Muscle of back (tissue), 13 donors: ENCODE measurements at places on chromosomes 2 and 18. TPM values are rescaled to one million over a fixed set of nuclear protein-coding genes. Genes with fewer than 3 reads are reported as not detected.

Gene SERPINB3
- polyA plus RNA-seq, result not detected

Gene FZD7
- polyA plus RNA-seq, result 22.6 TPM

Gene ANKRD30B
- polyA plus RNA-seq, result not detected

Gene PELI1
- polyA plus RNA-seq, result 16.2 TPM

DNA sequence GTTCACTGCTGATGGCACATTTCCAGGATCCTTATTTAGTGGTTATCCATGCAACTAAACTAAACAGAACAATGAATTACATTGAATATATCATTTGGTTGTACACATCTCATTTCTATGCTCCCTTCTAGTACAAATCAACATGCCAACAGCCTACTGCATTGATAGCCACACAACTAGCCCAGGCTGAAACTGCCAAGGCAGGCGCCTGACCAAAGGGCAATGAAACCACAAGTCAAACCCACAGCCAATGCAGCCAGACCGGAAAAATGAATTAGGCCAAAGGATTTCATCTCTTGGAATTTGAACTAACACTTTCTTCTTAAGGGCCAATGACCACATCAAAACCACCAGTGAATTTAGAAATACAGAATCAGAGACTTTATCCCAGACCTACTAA, 196.4 kb downstream of the NOL4 start:
- no peak for DNase-seq

DNA sequence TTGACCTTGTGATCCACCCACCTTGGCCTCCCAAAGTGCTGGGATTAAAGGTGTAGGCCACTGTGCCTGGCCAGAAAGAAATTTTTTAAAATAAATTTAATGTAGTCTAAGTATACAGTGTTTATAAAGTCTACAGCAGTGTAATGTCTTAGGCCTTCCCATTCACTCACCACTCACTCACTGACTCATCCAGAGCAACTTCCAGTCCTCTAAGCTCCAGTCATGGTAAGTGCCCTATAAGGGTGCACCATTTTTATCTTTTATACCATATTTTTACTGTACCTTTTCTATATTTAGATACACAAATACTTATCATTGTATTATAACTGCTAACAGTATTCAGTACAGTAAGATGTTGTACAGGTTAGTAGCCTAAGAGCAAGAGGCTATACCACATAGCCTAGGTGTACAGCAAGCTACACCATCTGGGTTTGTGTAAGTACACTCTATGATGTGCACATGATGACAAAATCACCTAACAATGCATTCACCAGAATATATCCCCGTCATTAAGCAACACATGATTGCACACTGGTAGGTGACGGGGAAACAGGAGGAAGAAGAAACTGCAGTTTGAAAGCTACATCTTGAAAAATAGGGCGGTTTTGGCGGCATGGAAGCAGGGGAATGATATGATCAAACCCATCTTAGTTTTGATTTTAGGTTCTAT, 105.1 kb upstream of the ITGB6 start:
- no peak for DNase-seq

Gene SEC11C
- 10.2 TPM for polyA plus RNA-seq

Gene NBEAL1
- polyA plus RNA-seq, result 6.6 TPM

Gene POTEI
- polyA plus RNA-seq, result 0.04 TPM

DNA sequence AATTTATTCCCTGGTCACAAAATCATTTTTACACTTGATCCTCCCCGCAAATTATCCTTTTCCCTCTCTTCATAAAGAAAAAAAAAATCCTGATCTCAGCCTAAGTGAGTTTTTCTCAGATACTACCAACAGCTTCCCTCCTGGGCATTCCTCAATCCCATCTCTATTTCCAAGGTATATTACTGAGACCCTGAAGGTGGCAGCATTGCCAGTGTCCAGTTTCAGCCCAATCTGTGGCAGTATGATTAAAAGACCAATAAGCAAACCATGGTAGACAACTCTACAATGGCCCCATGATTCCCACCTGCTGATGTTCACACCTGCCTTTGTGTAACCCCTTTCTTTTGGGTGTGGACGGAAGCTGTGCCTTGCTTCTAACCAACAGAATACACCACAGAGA, 45.1 kb downstream of the CCDC93 start:
- DNase-seq, result no peak

- DNase-seq, result no peak
Measured at GRCh38 chr2:38245114-38245641, 131.9 kb downstream of the ATL2 start.

- no peak for DNase-seq
Measured at GRCh38 chr2:221334481-221335218, 237.5 kb downstream of the EPHA4 start.

- no peak for DNase-seq
Measured at GRCh38 chr2:235570966-235571692, 77.3 kb downstream of the AGAP1 start.

DNA sequence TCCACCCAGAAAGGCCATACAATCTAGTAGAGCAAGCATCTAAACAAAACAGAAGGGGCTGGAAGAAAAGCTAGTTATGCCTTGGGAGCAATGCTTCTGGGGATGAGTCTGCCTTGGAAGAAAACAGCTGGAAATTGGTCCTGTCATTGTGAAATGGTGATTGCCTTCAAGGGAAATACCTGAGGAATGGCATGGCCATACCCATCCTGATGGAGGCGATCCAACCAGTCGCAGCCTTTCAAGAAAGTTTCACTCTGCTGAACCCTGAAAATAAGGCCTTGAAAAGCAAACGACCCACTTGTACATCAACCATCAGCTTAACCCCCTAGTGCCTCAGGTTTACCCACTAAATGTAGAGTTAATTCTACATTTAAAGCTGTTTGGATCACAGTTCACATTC, 72.6 kb upstream of the PID1 start:
- no peak for DNase-seq

- no peak for DNase-seq
Measured at GRCh38 chr2:151665959-151666358, 68.3 kb downstream of the NEB start.

Gene CNGA3
- 0.38 TPM for polyA plus RNA-seq

Gene TMEM247
- polyA plus RNA-seq, result not detected

- DNase-seq, result no peak
Measured at GRCh38 chr2:174786066-174786725, 21.9 kb upstream of the CHRNA1 start.
